ENCODE measurements at places on chromosomes 2 and 18. TPM values are rescaled to one million over a fixed set of nuclear protein-coding genes. Genes with fewer than 3 reads are reported as not detected.

DNA sequence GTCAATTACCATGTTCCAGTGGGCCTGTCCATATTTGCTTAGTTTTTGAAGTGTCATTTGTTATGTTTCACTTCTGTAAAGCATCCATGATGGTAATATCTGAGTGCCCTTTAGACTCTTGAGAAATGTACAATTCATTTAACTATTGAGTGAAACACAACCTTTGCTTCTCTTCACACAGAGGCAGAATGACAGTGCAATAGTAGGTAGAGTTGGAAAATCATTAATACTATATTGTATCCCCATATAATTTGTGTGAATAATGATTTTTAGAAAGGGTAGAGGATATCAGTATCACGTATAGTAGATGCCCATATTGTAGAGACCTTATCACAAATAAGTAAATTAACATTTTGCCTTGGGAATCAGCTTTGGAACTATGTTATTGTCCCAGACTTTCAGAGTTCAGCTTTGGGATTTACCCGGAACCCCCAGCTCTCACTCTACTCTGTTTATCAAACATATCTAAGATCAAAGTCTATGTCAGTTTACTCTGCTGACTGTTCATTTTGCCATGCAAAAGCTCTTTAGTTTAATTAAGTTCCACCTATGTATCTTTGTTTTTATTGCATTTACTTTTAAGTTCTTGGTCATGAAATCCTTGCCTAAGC lies 172.7 kb upstream of the NOL4 start:
- H3K27ac ChIP-seq = no peak overlapping the region
- no peaks in the 10 kb centered on the region for H3K36me3 ChIP-seq
- no peaks in the 10 kb centered on the region for H3K27me3 ChIP-seq
- no peaks in the 10 kb centered on the region for H3K4me1 ChIP-seq

DNA sequence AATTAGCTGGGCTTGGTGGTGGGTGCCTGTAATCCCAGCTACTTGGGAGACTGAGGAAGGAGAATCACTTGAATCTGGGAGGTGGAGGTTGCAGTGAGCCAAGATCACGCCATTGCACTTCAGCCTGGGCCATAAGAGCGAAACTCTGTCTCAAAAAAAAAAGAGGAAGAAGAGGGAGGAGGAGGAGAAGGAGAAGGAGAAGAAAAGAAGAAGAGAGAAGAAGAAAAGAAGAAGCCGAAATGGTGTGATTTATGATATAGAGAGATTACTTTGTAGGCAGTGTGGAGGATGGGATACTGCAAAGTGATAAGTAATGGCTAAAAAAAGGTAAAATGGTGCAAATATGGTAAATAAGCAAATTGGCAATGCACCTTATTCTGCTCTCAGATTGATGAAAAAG lies 25.1 kb downstream of the THNSL2 start:
- no peaks in the 10 kb centered on the region for H3K4me1 ChIP-seq
- no peaks in the 10 kb centered on the region for H3K36me3 ChIP-seq
- no peak overlapping the region for H3K27ac ChIP-seq
- no peak for DNase-seq
- peaks cover 12% of the 10 kb centered on the region for H3K27me3 ChIP-seq
- no peak overlapping the region for H3K4me3 ChIP-seq

DNA sequence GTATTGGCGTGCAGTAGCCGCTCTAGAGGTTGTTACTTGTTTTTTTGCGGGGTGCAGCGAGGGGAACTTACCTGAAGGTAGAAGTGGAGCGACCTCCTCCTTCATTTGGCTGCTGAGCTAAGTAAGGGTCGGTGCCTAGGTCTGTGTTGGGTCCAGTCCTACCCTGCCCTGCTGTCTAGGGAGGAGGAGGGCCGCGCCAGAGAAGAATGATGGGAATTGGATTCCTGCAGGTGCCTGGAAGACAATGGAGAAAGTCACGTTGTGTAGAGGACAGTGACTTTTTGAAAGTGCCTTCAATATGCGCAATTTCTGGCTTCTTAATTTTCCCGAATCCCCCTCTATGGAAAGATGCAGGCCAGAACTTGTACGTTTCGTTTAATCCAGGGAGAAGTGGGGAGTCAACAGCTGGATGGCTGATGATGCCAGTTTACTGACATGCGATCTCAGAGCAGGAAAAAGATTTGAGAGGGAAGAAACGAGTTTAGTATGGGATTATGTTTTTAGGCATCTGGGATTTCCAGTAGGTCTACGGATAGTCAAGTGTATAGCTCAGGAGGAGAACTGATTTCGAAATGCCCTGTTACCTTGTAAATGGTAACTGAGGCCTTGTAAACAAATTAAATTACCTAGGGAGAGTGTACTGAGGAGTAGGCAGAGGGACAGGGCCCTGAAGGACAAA lies 653 bp downstream of the MRPS9 start:
- peak; percentile 56 for DNase-seq
- peaks cover 12% of the 10 kb centered on the region for H3K4me1 ChIP-seq
- H3K27ac ChIP-seq = peak overlapping the region; percentile 69
- H3K4me3 ChIP-seq = peak overlapping the region; percentile 82

GCFC2 gene
- 19.5 TPM for total RNA-seq

Measured in osteoblast (primary cell).